ENCODE measurements at places on chromosomes 4 and X.

DNA sequence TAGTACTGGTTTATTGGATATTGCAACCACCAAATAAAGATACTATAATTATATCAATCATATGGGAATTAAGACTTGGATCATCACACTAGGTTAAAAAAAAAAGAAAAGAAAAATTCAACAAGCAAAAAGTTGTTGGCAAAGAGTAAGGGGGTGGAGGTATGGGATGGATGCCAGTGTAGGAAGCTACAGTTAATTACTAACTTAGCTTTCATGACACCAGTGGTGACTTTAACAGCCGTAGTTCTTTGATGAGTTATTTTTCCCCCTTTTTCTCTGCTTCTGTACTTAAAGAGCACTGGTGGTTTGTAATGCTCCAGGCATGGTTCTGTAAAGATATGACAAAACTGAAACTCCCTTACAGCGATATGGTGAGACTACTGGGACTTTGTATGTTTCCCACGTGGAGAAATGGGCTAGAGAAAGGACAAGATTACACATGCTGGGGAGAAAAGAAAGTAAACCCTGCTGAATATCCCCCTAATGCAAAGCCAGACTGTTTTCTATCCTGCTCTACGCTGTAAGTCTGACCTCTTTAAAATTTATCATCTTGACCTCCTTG, 210.8 kb downstream of the SPOCK3 start:
- no peak for DNase-seq

DNA sequence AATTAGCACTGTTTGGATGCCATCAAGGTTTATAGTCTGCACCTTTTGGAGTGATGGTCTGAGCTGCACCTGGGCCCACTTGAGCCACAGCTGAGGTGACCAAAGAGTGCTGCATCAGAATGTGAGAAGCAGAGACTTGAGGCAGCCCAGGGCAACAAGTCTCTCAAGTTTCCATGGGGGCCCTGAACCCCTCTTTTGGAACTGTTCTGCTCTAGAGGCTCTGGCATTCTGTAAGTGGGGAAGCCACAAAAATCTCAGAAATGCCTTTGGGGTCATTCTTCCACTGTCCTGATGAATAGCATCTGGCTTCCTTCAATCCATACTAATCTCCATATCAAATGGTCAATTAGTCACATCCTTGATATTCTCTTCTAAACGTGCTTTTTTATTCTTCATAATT, 298.4 kb upstream of the MAOA start:
- no peak for DNase-seq

- no peak for DNase-seq
Measured at GRCh38 chr4:38949411-38950051, 81.9 kb downstream of the FAM114A1 start.

GRCh38 chr4:123997776-123998449, 601.3 kb downstream of the SPRY1 start:
- DNase-seq = no peak

GRCh38 chr4:87465739-87466366, 43.5 kb downstream of the NUDT9 start:
- no peak for DNase-seq

GRCh38 chr4:148573296-148573695, 131.1 kb upstream of the NR3C2 start:
- DNase-seq = no peak

DNA sequence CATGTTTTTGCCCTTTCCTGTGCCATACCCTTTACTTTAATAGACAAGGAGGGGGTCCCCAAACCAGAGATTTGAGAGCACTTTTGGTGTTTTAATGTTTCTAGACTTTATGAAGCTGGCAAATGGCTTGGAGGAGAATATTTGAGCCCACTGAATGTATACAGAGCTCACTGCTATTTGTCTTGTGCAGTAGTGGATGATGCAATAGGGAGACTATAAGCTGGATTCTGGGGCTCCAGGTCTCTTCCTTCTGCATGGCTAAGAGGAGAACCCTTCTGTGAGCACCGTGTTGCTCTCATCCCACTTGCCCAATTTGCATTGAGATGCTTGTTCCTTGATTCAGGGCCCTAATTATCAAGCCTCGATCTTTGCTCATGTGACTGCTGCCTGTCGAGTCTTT, 8.9 kb upstream of the PUDP start:
- no peak for DNase-seq

DNA sequence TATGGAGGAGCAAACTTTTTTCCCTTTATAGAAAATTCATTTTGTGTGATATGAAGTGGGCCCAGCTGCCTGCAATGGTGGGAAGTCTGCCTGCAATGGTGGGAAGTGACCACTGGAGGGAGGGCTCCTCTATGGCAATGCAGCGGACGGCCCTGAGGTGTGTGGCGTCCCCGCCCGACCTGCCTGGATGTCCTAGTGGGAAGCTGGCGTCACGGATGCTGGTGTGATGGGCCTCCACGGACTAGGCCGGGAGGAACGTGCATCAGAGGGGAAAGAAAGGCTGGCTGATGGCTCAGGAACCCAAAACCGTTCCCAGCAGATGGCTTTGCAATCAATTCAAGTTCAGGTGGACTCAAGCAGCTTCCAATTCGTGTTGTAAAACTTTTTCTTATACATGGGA, 177.9 kb downstream of the AFAP1 start:
- DNase-seq = peak; percentile 21

DNA sequence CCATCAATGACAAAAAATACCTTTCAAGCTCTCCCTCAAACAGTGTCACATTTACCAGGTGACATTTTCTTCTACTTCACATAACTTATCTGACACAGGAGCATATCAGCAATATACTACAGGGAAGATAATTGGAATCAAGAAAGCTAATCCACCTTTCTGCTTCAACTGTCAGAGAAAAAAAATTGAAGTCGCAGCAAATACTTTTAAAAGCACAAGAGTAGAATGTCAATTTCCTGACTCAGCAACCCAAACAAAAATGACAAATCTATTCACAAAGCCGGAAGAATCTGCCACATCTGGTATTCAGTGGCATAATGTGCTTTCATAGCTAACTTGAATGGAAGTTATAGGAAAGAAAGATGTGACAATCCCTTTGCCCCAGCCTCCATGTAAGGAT, 36.7 kb downstream of the AGA start:
- no peak for DNase-seq

DNA sequence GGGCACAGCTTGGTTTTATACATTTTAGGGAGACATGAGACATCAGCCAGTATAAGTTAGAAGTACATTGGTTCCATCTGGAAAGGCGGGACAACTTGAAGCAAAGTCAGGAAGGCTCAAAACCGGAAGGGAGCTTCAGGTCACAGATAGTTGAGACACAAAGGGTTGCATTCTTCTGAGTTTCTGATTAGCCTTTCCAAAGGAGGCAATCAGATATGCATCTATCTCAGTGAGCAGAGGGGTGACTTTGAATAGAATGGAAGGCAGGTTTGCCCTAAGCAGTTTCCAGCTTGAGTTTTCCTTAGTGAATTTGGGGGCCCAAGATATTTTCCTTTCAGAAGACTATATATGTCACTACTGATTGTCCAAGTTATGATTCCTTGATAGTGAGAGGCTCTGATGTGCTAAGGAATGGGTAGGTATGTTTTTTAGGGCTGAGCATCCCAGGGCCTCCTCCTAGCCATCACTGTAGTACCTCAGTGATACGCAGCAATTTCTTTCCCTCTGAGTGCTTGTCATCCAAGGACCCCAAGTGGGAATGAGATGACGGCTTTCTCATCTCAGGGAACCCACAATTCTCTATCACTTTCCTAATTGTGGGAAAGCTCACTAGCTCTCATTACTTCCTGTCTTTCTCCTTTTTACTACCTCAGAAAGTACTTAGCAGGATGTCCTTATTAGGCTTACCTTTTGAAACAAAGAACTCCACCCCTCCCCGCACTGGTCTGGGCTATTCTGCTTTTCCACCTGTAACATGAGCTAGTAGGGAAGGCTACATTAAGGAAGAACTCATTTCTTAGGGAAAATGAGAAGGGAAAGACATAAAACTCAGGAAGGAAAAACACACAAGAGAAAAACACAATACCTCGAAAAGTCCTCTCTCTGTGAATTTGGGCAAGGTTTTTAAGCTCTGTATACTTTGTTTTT, 632.7 kb downstream of the RAPGEF2 start:
- DNase-seq = no peak

DNA sequence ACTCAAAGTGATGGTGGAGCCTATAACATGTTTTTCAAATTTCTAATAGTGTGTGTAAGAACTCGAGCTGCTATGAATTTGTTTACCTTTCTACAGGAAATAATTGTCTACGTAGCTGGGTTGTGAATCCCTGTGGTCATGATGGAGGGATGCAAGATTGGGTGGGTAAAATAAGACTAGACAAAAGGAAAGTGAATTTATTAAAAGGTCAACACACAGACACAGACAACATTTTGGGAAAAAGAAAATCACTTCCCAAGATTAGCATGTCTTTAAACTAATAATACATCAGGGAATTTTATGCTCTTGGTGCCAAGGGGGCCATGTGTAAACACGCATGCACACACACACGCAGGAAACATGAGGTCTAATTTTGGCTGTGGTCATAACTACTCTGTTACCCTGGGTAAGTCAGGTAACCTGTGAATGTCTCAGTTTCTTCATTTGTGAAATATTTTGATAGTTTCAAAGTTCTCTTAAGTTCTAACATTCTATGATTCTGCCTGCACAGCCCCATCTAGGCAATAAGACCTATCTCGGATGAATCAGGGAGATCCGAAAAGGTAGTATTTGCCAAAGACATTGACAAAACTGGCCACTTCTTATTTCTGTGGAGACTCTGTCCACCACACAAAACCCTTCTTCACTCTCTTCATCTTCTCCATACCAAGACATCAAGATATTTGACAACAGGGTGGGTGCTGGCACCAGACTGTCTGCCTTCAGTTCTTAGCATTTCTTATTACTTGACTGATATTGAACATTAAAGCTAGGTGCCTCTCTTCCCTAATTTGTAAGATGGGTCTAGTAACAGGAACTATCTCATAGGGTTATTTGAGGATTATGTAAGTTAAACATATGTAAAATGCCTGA, 1.6 kb upstream of the UNC5C start:
- no peak for DNase-seq

DNA sequence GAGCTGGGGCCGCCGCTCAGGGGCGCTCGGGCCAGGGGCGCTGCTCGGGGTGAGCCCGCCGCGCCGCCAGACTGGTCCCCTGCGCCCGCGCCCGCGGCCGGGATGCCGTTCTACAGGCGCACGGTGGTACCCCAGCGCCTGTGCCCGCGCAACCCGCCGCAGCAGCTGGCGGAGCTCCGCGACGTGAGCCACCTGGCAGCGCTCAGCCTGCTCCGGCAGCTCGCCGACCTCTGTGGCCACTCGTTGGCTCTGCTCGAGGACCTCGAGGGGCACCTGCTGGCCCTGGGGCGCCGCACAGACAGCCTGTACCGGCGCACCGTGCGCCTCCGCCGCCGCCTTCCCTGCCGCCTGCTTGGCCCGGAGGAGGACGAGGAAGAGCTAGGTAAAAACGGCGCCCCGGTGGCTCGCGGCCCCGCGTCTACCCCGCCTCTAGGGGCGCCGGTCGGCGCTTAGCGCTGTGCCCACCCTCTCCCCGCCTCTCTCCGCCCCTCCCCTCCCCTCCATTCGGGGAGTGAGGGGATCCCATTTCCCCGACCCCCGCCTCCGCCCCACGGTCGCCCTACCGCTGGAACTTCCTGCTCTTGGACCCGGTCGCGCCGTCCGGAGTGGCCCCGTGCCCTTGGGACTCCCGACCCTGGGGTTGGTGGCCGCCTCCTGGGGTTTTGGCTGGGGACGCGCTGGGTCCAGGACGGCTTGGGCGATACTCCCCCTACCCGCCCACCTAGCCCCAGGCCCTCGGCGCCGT, 513 bp downstream of the NHSL2 start:
- DNase-seq = no peak

DNA sequence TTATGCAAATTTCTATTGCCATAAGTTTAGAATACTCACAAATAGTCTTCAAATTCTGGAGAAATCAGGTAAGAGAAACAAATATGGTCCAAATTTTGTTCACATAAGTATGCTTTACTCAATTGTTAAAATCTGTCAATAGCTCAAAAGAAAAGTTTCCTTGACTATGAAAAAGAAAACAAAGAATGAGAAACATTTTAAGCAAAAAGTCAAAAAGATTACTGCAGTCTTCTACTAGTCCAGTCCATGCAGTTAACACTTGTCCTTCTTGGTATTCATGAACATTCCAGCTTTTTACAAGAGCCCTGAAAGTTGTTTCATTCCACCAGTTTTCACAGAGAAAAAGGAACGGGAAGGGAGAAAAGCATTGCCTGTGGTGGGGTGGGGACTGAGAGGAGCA, 54.7 kb upstream of the ZXDA start:
- DNase-seq = no peak

- no peak for DNase-seq
Measured at GRCh38 chr4:78213218-78213617, 156.1 kb downstream of the FRAS1 start.

DNA sequence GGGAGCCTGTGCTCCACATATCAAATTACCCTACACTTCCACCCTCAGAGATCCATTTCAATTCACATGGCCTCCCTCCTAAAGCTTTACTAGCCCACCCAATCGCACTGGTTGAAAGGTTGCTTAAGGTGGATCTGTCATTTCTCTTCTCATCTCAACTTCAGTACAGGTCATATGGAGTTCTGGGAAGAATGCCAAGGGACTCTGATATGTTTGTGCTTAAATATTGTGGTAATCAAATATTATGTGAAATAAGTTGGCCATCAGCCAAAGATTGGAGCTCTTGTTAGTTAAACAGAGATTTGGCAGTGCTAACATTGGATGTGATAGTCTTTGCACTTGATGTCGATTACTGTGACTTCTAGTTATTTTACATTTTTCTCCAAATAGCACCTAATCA, 20.5 kb downstream of the SEPTIN6 start:
- DNase-seq = no peak

DNA sequence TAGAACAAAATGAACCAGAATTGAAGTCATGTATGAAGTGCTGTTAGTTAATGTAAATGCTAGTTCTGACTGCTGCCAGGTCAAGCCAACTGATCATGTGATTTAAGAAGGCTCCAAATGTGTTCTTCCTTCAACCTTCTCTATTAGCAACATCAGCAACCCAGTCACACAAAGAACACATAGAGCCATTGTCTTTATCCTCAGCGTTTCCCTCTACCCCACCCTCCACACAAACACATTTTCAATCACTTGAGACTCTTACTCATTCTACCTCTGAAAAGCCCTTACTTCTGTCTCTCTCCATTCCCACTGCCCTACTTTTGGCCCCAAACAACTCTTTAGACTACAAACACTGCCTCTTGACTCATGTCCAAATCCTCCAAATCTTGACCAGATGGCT, 89.7 kb upstream of the KDR start:
- no peak for DNase-seq

GRCh38 chr4:41067369-41067768, 147.0 kb downstream of the APBB2 start:
- no peak for DNase-seq

DNA sequence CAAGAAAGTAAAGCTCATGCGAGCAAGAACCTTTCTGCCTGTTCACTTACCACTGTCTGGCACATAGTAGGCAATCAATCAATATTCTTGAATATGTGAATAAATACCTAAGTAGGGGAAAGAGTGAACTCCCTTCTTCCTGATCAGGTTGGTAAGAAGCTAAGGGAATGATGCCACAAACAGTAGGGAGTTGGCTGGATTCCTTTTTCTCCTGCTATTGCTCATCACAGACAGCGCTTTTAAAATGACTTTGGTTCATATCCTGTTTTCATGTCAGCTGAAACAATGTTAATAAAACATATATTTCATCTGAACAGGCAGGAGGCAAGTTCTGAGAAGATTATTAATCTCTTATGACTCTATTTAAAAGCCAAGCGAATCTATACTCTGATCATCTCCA, 99.2 kb downstream of the NSUN7 start:
- no peak for DNase-seq

GRCh38 chr4:163072222-163072621, 94.5 kb downstream of the NAF1 start:
- DNase-seq = no peak
